ENCODE measurements at places on chromosomes 2 and 18.

DNA sequence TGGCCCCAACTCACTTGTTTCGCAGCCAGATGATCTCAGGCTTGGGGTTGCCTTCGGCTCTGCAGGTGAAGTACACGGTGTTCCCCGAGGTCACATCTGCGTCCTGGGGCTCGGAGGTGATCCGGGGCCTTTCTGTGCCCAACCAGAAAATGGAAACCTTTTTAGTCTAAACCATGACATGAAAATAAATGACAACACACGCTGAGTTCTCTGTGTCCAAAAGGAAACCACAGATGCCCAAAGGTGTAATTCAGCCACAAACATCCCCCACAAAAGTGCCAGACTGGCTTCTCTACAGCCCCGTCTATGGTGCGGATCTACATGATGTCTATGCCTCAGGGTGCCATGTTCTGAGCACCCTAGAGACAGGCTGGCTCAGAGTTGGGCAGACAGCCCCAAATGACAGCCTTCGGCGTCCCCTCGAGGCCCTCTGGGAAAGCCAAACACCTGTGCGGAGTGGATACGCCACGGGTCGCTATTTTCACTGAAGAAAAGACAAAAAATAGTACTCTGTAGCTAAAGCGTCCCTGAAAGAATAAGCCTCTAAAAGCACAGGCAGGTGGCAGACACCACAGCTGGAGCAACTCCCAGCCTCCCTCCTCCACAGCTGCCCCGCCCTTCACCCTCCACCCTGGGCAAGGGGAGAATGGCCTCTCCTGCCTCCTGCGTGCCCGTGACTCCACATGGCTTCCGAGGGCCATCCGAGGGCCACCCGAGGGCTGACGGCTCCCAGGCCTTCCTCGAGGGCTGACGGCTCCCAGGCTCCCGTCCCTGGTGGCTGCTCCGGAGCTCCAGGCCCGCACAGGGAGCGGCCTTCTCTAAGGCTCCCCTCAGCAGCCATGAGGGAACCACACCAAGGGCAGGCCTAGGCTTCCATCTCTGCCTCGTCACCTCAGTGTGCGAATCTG is 67.1 kb downstream of the PXDN start:
- no peak for DNase-seq

- DNase-seq: no peak
These were observed 554.8 kb downstream of the PIK3C3 start for GRCh38 chr18:42509750-42510415.

GRCh38 chr2:168120310-168120709 is 127.1 kb downstream of the STK39 start:
- no peak for DNase-seq

- DNase-seq: no peak
These were observed 9.2 kb downstream of the HTRA2 start for GRCh38 chr2:74538881-74539339.

GRCh38 chr2:47327295-47327694 is 75.7 kb upstream of the MSH2 start:
- DNase-seq: no peak

GRCh38 chr18:45962866-45963265 is 4.3 kb downstream of the EPG5 start:
- no peak for DNase-seq

DNA sequence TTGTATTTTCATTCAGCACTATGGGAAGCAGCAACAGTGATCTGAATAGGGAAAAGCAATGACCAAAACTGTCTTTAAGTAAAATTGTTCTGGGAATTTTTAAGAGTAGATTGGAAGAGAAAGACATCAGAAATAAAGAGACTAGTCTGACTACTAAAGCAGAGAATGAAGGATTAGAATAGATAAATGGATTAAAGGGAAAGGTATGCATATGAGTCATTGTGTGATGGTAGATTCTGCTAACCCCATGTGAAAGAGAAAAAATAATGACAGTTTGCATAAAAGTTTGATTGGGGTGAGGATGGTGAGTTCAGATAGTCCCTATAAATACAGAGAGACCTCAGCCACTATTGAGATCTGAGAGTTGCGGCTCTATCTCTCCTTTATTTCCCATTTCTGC is 139.6 kb upstream of the DCC start:
- DNase-seq: no peak

- no peak for DNase-seq
These were observed 1170.4 kb upstream of the ZEB2 start for GRCh38 chr2:145690183-145690778.

- DNase-seq: no peak
These were observed 65.3 kb downstream of the WDR75 start for GRCh38 chr2:189506514-189506976.

DNA sequence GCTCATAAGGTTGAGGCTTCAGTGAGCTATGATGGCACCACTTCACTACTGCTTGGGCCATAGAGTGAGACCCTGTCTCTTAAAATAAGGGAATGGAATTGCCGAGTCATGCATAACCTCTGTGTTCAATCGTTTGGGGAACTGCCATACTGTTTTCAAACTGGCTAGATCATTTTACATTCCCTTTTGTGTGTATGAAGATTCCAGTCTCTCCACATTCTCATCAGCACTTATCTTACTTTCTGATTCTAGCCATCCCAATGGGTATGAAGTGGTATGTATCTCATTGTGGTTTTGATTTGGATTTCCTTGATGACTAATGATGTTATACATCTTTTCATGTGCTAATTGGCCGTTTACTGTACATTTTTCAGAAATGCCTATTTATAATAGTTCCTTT is 23.7 kb downstream of the MARCHF7 start:
- DNase-seq: no peak

GRCh38 chr18:76827205-76828200 is 5.1 kb downstream of the ZNF236 start:
- DNase-seq: no peak

- DNase-seq: no peak
These were observed 5.0 kb downstream of the EVX2 start for GRCh38 chr2:176078541-176079284.

- DNase-seq: no peak
These were observed 1.6 kb downstream of the CELF4 start for GRCh38 chr18:37563931-37564392.

GRCh38 chr2:182372661-182373060 is 54.2 kb downstream of the PDE1A start:
- no peak for DNase-seq

DNA sequence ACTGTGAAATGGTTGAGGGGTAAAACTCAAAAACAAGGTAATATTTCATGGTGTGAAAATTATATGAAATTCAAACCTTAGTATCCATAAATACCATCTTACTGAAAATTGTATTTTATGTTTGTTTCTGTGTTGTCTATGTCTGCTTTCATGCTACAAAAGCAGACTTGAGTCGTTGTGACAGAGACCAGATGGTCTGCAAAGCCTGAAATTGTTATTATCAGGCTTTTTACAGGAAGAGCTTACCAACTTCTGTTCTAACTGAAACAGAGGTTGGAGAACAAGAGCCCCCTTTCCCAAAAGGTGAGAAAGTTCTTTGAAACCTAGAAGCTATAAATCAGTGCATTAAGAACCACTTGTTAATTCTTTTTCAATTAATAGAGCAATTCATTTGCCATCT is 110.0 kb downstream of the COL4A4 start:
- DNase-seq: no peak

DNA sequence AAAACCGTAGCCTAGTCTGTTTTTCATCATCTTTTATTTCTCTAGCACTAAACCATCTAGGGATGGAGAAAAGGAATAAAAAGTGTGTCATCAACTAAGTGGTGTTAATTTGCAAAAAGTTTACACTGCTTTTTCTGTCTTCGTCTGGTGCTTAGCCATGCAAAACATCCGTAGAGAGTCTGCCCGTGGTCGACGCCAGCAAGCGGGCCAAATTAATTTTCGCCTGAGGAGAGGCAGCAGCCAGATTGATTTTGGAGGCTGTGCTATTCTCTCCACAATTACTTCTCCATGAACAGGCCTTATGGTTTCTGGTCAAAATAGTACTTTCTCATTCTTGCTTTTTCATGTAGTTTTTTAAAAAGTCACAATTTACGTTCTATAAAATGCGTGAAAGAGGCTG is 46.3 kb downstream of the TNFRSF11A start:
- no peak for DNase-seq

- no peak for DNase-seq
These were observed 739 bp downstream of the TMEM198 start for GRCh38 chr2:219544567-219544966.

GRCh38 chr18:49052891-49053644 is 102.3 kb upstream of the SMAD7 start:
- no peak for DNase-seq

DNA sequence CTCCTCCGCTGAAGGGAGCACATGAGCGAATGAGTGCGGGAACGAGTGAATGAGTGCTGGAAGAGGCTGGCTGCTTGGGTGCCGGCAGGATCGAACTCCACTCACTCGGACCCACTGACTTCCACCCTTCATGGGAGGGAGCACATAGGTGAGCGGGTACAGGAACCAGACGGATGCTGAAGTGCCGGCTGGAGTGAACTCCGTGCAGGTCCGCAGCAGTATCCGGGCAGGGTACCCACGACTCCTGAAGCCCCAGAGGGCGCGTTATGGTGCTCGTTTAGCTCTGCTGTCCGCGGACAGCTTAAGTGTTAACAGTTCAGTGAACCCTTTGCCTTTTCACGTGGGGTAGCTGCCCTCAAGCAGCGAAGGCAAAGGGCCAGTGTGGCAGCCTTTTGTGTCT is 23.2 kb downstream of the RPRM start:
- DNase-seq: no peak

GRCh38 chr2:42933824-42934254 is 141.5 kb upstream of the HAAO start:
- no peak for DNase-seq

DNA sequence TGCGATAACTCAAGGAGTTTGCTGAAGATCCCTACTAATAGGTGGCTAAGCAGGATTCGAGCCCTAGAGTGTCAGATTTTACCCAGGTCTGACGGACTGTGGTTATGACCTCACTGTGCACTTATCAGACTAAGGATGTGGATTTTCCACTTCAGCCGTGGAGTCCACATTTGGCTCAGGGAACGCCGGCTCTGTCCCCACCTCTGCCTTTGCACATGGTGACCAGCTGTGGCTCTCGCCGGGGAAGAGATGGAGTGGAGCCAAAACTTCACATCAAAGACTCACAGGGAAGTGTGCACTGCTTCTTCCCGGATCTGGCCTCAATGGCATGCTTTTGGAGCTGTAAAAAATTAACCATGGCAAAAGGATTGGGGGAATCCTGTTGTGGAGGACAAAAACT is 249.3 kb upstream of the APCDD1 start:
- no peak for DNase-seq

DNA sequence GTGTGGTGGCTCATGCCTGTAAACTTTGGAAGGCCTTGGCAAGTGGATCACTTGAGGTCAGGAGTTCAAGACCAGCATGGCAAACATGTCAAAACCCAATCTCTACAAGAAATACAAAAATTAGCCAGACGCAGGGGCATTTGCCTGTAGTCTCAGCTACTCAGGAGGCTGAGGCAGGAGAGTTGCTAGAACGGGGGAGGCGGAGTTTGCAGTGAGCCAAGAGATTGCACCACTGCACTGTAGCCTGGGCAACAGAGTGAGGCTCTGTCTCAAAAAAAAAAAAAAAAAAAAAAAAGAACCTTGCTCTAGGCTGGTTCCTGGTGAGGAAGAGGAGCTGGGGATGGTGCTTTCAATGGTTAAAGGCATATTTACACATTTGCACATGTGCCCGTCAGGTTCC is 129.4 kb downstream of the LYPD6B start:
- DNase-seq: no peak

DNA sequence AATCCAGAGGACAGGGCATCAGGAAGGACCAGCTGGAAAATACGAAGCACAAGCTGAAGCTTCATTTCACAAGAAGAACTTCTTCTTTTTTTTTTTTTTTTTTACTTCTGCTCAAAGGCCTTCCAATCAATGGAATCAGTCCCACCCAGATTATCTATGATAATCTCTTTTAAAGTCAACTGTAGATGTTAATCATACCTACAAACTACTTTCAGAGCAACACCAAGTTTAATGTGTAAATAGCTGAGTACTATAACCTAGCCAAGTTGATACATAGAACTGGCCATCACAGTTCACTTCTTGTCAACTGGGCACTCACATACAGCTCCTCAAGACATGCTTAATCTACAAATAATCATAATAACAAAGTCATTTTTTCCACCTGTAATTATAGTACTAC is 1645.9 kb upstream of the CELF4 start:
- no peak for DNase-seq

DNA sequence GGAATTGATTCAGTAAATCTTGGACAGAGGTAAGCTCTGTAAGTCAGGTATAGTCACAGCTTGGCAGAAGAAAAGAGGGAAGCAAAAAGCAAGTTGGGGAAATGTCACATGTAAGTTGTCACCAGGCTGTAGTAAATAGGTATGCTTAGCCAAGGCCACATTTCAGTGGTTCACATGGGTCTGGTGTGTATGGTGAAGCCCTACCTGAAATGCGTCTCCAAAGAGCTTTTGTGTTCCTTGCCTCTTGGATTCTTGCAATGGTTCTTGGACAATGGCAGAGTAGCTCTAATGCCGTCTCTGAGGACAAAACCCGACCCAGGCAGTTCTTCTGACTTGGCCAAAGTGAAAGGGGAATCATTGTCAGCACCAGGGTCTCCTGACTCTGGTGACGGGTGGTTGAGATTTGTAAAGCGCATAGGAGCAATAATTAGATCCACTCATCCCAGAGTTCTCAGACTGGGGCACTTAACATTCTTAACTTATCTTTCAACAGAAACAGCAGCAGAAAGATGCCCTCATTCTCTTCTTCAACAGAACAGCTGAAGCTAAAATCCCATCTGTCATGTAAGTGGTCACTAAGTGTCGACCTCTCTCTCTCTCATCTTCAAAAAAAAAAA is 34.4 kb upstream of the RPL37A start:
- DNase-seq: no peak

GRCh38 chr2:191128172-191128910 is 22.5 kb downstream of the STAT4 start:
- no peak for DNase-seq

DNA sequence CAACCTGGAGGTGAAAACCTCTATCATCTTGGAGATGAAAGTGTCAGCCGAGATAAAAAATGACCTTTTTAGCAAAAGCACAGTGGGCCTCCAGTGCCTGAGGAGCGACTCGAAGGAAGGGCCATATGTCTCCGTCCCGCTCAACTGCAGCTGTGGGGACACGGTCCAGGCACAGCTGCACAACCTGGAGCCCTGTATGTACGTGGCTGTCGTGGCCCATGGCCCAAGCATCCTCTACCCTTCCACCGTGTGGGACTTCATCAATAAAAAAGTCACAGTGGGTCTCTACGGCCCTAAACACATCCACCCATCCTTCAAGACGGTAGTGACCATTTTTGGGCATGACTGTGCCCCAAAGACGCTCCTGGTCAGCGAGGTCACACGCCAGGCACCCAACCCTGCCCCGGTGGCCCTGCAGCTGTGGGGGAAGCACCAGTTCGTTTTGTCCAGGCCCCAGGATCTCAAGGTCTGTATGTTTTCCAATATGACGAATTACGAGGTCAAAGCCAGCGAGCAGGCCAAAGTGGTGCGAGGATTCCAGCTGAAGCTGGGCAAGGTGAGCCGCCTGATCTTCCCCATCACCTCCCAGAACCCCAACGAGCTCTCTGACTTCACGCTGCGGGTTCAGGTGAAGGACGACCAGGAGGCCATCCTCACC is 90.2 kb downstream of the SH3BP4 start:
- no peak for DNase-seq

Data from activated T-cell treated with anti-CD3 and anti-CD28 coated beads for 48 hours (primary cell).